Activated T-cell treated with anti-CD3 and anti-CD28 coated beads, Interleukin-2, amount 50 U/mL, for 24 hours (primary cell): ENCODE measurements at places on chromosomes 7 and 10.

DNA sequence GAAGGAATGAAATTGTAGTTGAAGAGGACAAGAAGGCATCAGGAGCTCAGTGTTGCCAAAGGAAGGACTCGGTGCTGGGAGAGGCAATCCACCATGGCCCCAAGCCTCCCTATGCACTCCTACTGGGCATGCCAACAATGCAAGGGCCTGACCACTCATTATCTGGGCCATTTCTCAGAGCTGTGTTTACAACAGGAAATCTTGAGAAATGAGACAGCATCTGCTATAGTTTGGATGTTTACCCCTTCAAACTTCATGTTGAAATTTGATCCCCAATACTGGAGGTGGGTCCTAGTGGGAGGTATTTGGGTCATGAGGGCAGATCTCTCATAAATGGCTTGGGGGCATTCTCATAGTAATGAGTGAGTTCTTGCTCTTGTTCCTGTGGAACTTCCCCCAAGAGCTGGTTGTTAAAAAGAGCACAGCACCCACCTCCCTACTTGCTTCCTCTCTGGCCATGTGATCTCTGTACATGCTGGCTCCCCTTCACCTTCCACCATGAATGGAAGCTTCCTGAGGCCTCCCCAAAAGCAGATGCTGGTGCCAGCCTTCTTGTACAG lies 50.8 kb upstream of the AOAH start:
- DNase-seq: no peak

GRCh38 chr7:143499246-143499645 lies 21.6 kb downstream of the TAS2R41 start:
- DNase-seq: no peak

DNA sequence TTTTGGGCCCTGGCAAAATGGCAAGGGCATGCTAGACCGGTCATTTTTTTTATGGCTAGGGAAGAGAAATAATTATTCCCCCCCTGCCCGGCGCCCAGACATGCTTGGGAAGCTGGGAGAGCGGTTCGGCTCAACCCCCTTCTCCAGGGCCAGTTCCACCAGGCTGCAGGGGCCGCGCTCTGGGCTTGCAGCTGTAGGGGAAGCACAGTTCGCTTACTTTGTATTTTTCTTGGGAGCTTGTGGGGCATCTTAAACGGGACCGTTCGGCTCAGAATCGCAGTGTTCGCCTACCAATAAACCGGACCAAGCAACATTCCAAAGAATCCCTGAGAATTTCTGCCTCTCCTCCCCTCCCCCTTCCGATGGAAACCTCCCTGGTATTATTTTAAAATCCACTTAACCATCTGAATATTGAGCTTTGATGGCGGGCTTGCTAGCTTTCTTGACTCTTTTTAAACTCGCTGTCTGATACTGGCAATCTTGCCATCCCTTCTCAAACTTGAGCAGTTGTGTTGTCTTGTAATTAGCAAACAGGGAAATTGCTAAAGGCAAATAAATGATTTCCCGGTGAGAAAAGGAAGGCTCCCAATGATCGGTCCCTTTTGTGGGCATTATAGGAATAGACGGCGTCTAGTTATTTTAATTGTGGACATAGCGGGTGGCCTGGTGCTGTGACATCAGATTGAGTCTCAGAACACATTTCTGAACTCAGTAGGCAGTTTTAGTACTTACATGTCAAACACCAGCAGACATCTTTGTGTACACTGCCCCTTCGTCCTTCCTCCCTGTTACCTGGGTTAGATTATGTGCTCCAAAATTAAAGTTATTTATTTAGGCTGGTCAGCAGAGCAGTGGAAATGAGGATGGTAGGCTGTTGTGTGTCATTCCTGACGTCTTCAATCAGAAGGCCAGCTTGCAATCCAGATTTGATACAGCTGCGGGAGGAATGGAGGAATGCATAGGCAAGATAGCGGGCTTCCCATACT lies 3.4 kb downstream of the TCF7L2 start:
- DNase-seq: no peak

DNA sequence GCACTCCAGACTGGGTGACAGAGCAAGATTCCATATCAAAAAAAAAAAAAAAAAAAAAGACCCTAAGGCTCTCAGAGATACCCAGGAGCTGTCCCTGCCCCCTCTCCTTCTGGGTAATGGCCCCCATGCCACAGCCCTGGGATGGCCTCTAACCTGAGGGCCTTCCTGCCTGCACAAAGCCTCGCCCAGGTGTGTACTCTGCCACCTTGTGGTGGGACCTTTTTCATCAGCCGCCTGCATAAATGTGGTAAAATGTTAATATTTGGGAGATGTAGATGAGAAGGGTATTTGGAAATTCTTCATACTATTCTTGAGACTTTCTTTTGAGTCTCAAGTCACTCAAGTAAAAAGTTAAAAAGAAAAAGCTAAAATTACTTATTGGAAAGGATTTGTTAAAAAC lies 46.3 kb upstream of the RNF216 start:
- DNase-seq: peak; percentile 55

DNA sequence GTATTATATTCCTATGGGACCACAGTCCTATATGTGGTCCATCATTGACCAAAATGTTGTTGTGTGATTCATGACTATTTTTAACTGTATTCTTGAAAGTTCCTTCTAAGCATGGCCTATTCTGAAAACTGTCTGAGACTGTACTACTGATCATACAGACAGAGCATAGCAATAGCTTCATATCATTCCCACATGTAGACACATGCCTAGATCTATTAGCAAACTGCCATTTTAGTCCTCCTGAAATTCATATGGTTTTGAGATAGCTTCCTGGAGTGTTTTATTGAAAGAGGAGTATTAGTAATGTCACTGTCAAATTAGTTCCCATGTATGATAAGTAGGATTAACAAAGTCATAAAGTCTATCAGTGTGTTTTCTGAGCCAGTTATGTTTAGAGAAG lies 157.5 kb downstream of the BMPER start:
- no peak for DNase-seq

DNA sequence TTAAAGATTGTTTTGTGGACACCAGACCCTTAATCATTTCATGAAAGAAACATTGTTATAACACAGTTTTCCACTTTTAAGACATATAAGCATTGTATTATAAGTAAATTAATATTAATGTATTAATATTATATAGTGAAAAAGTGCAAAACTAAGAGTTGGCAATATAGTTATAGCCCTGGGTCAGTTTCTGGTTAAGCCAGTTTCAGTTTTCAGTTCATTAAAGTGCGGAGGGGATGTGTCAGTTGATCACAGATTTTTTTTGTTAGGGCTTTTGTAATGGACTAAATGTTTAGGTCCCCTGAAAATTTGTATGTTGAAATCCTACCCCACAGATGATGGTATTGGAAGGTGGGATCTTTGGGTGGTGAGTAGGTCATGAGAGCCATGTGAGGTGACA lies 45.7 kb upstream of the GPR37 start:
- no peak for DNase-seq

DNA sequence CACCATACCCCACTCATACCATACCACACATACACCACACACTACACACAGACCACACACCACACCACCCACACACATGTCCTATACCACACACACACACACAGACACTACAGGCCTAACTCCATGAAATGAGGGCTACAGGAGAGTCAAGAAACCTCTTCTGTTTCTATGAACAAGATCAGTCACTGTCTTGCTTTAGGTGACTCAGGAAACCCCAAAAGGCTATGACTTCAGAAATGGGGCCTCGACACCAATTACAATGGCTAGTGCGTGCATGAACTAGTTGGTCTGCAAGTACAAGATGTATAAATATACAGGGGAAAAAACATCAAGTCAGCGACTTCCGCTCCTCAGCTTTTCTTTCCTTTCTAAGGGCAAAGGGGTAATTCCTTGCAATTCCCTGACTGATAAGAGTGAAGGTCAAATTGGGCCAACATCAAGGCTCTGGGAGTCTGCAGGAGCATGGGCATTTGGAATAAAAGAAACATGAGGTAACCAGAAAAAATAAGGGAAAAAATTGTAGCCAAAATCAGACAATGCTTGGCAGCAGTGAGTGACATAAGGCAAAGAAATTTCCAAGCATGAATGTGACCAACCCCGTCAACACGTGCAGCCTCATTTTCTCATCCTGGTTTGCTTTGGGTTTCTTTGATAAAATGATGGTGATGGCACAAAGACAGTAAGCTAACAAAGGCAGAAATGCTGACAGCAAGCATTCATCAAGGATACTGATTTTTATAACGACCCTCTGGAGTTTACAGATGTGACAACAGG lies 1.5 kb downstream of the PKD1L1 start:
- DNase-seq: no peak

DNA sequence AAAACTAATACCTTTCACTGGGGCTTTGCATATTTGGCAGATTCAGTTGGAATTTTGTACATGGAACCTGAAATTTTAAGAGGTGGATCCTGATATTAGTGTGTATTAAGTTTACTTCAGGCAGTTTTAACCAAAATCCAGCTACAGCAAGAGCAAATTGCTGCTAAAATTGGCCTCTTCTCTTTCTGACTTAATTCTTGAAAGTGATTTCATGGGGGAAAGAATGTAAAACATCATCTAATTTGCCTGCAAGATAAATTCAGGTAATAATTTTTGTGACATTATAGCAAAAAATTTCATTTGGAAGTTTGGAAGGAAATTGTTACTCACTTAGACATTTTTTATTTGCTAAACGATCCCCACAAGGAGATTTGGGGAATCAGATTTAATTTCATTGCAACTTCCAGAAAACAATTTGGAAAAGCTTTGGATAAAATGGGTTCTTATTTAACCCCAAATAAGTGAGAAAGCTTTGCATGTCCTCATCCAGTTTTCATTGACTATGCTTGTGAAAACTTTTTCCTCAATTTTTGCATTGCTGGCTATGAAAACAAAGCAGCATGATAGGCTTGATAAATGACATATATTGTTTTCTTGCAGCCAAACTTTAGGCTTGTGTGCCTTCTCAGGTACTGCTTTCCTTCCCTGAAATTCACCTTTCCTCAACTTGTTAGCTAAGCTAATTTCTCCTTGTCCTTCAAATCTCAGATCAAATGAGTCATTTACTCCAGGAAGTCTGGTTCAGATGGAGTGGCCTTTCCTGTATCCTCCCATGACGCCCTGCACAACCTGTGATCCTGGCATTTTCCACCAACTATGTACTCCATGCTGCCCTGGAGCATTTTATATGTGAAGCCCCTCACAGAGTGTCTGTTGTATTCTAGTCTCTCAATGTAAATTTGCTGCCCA lies 27.4 kb upstream of the ZNF438 start:
- no peak for DNase-seq

DNA sequence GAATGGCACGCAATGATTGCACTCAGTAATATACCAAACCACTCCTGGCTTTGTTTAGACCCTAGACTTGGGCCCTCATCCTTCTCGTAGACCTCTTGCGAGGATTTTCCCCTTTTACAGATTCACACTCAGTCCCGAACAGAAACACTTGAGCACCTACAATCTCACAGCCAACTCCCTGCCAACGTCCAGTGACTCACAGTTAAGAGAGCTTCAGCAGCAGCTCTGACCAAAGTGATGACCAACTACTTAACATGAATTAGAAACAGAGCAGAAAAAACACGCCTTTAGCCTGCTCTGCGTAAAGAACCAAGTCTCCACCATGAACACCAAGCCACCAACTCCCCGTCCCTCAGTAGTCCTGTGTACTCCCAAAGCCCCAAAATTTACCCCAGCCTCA lies 2.2 kb downstream of the DNAJC30 start:
- DNase-seq: no peak

DNA sequence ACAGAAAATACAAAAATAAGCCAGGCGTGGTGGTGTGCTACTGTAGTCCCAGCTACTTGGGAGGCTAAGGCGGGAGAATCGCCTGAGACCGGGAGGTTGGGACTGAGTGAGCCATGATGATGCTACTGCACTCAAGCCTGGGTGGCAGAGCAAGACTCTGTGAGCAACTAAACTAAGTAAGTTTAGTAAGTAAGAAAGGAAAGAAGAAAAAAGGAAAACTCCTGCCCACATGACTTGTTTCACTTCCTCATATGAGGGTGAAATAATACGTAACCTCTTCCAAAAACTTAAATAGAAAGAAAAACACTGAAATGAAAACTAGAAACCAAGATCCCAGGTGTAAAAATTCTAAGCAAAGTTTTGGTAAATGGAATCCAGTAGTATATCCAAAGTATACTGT lies 79.6 kb downstream of the LARP4B start:
- DNase-seq: no peak

GRCh38 chr10:63208986-63209385 lies 75.9 kb downstream of the NRBF2 start:
- DNase-seq: no peak

DNA sequence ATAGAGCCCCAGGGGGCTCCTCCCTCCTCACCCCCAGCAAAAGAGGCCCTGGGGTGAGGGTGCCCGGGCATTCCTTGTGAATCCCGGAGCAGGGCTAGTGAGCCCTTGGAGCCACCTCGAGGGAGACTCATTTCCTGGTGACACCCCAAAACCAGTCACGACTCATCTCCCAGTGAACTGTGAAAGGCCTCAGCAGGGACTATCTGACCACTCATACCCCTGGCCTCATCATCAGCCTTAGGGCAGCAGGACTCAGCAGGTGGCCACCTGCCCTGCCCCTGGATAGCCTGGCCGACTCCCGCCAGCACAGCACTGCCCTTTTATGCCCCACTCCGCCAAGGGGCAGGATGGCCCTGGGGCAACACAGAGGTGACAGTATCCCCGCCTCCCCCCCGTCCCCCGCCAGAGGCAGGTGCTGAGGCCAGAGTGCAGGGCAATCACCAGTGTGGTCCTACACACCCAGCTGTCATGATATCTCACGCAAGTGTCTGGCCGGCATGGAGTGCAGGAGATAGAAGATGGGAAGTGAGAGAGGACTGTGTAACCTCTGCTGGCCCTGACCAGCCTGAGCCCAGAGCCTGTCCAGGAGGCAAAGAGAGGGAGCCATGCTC lies 3.2 kb downstream of the SNCG start:
- peak; percentile 28 for DNase-seq

DNA sequence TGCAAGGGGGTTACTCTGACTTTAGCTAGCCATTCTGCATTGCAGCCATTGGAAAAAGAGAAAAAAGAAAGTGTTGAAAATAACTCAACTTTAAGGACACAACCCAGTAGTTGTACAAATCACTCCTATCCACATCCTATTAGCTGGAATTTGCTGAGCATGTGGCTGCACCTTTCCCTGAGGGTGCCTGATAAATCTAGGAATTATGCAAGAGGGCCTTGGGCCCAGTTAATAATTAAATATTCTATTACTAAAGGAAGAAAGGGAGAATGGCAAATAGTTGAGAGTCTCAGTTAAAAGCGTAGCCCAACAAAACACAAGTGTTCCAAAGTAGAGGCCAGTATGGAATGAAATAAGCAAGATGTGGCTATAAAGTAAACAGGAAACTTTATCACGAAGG lies 200.9 kb upstream of the CNTNAP2 start:
- no peak for DNase-seq
